ENCODE measurements at places on chromosomes 4 and X.

DNA sequence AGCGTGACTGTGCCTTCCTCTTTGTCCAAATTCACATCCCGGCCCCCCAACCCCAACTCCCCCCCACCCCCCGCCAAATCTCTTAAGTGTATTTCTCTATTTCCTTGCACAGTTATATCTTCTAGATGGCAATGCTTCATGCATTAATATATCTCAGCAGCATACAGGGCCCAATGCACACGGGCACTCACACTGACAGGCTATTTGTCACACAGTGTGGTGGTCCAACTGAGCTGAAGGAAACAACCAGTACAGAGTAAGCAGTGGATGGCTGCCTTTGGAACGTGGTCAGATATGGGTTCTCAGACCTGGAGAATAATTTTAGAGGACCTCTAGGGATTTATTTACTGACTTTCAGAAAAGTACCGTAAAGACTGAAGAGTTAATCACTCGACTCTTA lies 681 bp downstream of the EXOC1 start:
- DNase-seq: no peak

GRCh38 chr4:76905521-76905920 lies 7.6 kb upstream of the SOWAHB start:
- DNase-seq: no peak

- DNase-seq: no peak
These were observed 58.0 kb downstream of the RHOH start for GRCh38 chr4:40254608-40255392.

- no peak for DNase-seq
These were observed 31.1 kb downstream of the TMEM164 start for GRCh38 chrX:110034036-110034435.

- DNase-seq: no peak
These were observed 90.6 kb downstream of the DCAF8L2 start for GRCh38 chrX:27680726-27681125.
